ENCODE measurements at places on chromosomes 1 and 21.

DNA sequence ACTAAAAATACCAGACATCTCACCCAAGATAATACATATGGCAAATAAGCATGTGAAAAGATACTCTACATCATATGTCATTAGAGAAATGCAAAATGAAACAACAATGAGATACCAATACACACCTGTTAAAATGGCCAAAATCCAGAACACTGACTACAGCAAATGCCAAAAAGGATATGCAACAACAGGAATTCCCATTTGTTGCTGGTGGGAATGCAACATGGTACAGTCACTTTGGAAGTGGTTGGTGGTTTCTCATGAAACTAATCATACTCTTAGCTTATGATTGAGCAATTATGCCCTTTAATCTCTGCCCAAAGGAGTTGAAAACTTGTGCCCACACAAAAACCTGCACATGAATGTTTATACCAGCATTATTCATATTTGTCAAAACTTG is 6.4 kb upstream of the RGS2 start:
- no peak for DNase-seq

DNA sequence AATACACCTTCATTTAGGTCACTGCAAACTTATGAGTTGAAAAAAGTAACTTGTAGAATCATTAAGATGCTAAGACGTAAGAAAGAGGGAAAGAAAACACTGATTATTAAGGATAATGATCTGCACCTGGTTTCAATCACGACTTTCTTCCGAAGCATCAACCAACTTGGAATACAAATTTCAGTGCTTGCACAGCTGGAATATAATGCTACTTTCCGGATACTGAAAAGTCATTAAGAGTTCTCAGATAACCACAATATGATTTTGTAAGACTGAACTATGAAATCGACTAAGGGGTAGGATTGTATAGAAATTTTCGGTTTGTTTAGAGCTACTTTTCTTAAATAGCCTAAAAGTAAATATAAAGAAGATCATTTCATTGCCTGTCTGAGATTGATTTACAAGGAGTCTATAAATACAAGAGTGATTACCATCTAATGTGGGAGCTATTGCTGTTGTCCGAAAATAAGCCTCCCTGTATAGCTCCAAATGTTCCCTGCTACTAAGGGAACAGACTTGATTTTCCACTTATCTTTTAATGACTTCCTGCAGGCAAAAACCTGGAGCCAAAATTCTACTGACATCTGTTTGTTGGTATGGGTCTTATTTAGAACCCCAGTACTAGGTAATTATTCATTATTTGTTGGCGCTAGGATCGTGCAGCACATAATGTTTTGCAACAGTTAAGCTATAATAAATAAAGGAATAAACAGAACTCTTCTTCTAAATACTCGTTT is 673.3 kb downstream of the KCNT2 start:
- DNase-seq = peak; percentile 1

DNA sequence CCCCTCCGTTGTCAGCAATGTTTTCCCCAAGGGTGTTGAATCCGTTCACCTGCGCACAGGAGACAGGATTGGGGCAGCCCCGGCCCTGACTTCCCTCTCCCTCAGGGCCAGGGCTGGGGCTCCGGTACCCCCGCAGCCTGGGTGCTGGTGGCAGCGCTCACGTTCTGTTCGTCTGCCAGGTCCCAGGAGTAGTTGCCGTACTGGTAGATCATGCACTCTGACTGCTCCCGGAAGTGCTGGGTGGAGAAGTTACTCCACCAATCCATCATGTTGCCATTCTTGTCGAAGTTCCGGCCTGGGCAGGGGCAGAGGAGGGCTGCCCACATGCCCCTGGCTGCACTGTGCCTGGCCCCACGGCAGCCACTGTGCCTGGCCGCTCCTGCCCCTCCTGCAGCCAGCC is 6.1 kb downstream of the PRXL2B start:
- DNase-seq = no peak

DNA sequence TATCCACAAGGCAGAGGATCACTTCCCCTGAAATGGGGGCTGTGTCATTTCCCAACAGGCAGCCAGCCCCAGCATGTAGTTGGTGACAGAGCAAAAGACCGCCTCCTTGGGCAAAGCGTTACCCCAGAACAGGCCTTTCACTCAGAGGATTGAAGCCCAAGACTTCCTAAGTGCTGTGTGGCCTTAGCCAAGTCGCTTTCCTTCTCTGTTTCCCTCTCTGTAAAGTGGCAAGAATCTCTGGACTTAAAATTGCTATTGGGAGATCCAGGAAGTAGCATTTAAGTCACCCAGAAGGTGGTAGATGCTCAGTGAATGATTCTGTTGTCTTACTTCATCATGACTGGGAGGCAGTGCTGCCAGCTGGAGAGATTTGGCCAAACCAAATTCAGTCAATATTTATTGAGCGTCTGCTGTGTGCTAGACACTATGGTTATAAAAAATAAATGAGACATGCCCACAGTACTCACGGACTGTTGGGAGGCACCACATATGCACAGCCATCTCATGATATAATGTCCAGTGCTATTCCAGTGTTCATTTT is 35.3 kb downstream of the NIPAL3 start:
- DNase-seq = no peak

GRCh38 chr1:15742339-15742801 is at the start of gene TMEM82:
Gene TMEM82, plus strand, starts transcription at chr1:15742499. Its CDS starts 61 bp downstream, at chr1:15742560.
- DNase-seq = no peak
